Skin of body (tissue), 3 donors: ENCODE measurements at places on chromosomes 3 and 15. TPM values are rescaled to one million over a fixed set of nuclear protein-coding genes. Genes with fewer than 3 reads are reported as not detected.

The ZMAT3 gene
- 4.7 TPM for total RNA-seq

The SORD gene
- 9.0 TPM for total RNA-seq

The DUOXA1 gene
- 14.4 TPM for total RNA-seq

The CYP11A1 gene
- 0.69 TPM for total RNA-seq

The MME gene
- total RNA-seq: 55.5 TPM
